NCI-H1105 (cell line): ENCODE measurements at places on chromosomes 3 and 15.

- DNase-seq: peak; percentile 80
These were observed 28.3 kb upstream of the ALDH1L1 start for GRCh38 chr3:126208606-126209256.

DNA sequence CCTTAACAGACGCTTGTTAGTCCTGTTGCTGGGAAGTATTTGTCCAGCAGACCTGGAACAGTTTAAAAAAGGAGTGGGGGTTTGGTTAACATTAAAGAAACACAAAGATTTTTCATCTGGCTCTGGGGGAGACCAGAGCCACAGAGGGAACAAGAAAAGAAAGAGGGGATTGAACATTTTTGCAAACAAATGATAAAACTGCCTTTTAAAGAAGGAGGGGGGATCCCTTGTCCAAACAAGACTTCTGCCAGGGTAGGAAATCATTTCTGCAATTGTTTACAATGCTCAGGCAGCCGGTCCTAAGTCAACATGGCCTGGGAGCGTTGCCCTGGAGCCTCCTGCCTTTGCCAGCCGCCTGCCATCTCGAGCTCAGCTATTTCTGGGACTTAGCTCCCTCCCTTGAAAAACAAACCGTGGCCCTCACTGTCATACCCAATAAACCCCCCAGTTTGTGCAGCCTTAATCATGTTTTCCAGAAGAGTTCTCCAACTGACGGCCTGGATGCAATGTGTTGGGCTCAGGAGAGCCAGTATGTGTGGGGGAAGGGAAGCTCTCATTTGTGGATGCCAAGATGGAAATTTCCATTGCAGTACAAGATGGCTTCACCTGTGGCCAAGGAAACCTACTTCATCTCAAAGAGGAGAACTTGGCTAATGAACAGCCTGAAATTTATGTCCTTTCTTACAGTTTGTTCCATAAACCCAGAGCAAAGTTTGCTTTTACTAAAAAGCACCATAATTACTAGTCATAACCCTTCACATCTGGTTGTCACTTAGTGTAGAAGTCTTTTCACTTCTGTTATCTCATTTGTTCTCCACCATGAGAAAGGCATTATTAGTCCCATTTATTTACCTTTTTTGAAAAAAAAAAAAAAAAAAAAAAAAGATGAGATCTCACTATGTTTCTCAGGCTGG lies 75.9 kb upstream of the RNU6-1 start:
- DNase-seq: peak; percentile 75

- no peak for DNase-seq
These were observed 83.9 kb downstream of the PPARG start for GRCh38 chr3:12372741-12373280.

DNA sequence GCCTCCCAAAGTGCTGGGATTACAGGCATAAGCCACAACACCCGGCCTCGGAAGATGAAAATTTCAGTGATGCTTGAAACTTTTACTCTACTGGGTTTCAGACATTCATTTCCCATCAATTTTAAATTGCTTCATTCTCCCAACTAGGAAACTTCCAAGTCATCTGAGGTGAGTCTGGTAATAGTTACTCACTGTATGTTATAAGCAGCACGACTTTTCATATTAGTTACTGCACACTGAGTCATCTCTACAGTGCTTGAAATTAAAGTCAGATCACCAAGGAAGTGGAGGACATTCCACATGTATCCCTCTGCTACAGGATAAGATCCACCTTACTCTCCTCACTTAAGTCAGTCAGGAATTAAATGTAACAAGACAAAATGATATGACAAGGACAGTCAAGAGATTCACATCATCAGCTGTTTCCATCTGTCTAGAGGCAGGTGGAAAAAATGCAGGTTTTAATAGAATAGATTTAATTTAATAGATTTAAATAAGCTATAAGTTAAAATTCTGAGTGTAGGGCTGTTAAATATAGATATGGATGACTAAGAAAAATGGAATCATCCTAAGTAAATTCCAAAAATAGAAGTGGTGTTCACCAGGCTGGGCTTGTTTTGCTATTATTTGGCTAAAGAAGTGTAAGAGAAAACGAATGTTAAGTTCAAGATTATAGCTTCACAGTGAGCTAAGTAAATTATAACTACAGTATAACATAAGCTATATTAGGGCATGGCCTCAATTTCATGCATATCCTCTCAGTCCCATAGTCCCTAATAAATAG lies 104.4 kb downstream of the TMCO5A start:
- DNase-seq: no peak

GRCh38 chr15:100924436-100924835 lies 5.3 kb downstream of the LRRK1 start:
- DNase-seq: no peak

DNA sequence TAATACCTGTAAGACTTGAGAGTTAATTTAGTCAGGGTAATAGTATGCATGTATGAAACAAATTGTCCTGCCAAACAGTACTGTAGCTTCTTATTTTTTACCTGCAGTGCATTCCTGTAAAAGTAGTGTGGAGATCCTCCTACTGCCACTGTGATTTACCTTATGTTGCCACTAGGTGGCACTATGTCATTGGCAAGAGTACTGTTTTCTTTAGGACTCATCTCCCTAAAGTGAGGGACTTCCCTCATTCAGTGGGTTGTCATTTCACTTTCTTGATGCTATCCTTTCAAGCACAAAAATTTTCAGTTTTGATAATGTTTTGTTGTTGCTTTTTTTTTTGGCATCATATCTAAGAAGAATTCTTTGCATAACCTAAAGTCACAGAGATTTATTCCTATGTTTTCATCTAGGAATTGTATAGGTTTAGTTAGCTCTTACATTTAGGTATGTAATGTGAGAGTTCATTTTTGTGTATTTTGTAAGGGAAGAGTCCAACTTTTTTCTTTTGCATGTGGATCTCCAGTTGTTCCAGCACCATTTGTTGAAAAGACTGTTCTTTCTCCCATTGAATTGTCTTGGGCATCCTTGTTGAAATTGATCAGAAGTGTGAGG lies 105.7 kb downstream of the AKAP13 start:
- no peak for DNase-seq

DNA sequence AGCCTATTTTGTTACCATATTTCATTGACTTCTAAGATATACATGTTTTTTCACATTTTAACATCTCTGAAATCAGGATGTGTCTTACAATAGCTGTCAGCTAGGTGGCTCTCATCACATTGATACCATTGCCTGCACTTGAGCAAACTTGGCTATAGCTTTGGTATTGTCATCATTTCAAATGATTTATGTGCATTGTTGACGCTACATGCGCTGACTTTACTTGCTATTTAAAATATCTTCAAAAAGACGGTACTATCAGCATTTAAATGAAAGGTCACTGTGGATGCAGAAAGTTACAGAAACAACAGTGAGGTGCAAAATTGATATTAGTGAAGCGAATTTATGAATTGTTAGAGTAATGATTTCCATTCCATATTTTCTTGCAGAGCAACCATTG lies 54.0 kb upstream of the ABHD2 start:
- DNase-seq: no peak

DNA sequence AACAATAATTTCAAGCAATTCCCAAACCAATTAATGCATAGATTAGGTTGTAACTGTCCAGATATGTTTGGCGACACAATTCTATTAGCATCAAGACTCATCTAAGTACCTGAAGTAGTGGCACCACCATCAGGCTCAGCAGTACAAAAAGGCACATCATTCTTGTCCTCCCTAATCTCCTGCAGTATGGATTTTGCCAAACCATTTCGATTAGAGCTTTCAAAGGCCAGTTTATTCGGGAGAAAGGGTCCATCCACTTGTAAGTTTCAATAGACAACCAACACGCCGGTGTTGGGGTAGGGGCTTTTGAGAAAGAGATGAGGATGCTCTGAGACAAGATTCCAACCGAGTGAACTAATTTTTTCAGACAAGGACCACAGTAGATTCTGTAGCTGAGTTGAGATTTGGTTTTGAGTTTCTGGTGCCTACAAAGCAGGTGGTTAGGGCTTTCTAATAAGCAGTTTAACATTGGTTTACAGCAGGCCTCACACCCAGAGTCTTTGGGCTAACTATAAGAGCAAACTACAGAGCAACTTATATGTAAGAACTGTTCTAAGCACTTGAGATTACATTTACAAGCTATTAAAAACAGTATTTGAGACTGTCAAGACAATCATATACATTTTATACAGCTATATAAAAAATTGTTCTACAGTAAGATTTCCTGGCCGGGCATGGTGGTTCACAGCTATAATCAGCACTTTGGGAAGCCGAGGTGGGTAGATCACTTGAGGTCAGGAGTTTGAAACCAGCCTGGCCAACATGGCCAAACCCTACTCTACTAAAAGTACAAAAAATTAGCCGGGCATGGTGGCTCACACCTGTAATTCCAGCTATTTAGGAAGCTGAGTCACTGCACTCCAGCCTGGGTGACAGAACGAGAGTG lies 4.5 kb downstream of the RPL22L1 start:
- no peak for DNase-seq
